ENCODE measurements at places on chromosomes 3 and 15.

- DNase-seq, result peak; percentile 64
These were observed 1.1 kb upstream of the LPP start for GRCh38 chr3:188152660-188153436.

DNA sequence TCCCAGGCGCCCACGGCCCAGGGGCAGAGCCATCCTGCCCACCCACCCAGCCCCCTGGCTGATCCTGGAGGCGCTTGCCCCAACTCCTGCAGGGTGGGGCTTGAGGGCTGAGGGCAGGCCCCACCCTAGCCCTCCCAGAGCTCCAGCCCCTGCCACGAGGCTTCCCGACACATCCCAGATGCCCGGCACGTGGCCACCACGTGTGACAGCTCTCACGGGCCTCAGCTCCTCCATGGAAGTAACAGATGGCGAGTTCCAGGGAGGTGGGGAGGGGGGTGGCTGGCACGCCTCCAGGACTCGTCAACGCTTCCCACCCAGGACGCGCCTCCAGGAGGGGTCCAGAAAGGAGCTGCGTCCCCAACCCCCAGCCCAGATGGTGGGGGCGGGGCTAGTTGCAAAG, 29.1 kb downstream of the PLXND1 start:
- no peak for DNase-seq

- no peak for DNase-seq
These were observed 114.9 kb downstream of the ARRDC4 start for GRCh38 chr15:98075441-98075840.

GRCh38 chr3:58164906-58165821, 45.6 kb downstream of the DNASE1L3 start:
- no peak for DNase-seq

- DNase-seq, result no peak
These were observed 123.9 kb upstream of the NR2E3 start for GRCh38 chr15:71686221-71687050.

- DNase-seq, result no peak
These were observed at the start of gene IDH2 for GRCh38 chr15:90101969-90102890. IDH2 (minus strand) TSS chr15:90102468; CDS start chr15:90102390, 78 bp downstream.

GRCh38 chr3:192258721-192259120, 468.6 kb downstream of the FGF12 start:
- no peak for DNase-seq

GRCh38 chr3:94372026-94372425, 309.2 kb downstream of the NSUN3 start:
- DNase-seq, result no peak

DNA sequence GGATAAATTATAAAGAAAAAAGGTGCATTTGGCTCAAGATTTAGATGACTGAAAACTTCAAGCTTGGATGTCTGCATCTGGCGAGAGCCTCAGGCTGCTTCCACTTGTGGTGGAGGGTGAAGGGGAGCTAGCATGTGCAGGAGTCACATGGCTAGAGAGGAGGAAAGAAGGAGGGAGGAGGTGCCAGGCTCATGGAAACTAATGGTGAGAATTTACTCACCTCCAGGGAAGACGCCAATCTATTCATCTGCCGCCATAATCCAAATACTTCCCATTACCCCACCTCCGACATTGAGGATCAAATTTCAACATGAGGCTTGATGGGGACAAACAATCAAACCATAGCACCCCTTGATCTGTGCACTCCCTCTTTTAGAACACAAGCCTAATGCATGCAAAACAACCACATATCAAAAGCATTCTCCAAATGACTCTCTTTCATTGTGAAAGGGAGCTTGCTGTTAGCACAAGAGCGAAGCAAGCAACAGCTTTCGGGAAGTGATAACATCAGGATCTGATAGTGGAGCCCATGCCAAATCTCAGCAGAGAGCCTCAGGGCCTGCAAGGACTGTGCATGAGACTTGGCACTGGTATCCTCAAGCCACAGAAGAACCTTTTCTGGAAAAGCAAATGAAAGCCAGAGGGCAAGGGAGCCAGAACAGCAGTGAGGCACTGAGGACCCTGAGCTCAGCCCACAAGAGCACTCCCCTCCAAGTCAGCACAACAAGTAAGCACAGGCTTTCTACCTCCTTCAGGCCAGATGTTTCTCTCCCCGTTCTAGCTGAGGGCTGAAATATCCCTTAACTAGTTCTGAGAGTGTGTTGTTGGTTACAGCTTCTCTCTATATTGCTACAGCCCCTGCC, 50.2 kb upstream of the THBS1 start:
- no peak for DNase-seq

DNA sequence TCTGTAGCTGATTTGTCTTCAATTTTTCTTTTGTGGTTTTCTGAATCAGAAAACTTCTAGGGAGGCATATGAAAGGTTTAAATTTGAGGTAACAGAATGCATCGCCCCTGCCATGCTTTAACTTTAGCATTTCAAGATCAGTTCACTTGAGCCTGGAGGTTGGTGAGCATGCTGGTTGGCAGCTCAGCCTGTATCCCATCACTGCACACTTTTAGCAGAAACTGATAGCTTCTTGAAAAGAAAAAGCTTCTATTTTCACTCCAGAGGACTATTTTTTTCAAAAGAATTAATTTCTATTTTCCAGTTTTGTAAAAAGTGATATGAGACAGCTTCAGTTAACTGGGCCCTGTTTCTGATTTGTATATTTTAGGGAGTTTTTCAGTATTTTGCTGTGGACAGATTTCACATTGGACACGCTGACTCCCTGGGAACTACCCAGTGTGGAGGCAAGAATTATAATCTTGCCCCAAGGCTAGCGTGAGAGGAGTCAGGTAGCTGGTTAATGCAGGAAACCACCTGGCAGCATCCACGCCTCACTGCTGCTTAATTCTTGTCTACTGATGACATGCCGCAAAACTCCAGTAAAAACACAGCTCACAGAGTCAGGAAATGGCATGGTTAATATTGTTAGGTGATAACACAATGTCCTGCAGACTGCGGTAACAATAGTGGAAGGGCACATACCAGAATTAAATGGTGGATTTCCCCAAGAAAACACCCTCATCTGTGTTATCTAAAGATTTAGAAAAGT, 71.4 kb downstream of the DUT start:
- DNase-seq, result no peak

GRCh38 chr3:128804811-128805155, 74.6 kb upstream of the ACAD9 start:
- DNase-seq, result no peak

DNA sequence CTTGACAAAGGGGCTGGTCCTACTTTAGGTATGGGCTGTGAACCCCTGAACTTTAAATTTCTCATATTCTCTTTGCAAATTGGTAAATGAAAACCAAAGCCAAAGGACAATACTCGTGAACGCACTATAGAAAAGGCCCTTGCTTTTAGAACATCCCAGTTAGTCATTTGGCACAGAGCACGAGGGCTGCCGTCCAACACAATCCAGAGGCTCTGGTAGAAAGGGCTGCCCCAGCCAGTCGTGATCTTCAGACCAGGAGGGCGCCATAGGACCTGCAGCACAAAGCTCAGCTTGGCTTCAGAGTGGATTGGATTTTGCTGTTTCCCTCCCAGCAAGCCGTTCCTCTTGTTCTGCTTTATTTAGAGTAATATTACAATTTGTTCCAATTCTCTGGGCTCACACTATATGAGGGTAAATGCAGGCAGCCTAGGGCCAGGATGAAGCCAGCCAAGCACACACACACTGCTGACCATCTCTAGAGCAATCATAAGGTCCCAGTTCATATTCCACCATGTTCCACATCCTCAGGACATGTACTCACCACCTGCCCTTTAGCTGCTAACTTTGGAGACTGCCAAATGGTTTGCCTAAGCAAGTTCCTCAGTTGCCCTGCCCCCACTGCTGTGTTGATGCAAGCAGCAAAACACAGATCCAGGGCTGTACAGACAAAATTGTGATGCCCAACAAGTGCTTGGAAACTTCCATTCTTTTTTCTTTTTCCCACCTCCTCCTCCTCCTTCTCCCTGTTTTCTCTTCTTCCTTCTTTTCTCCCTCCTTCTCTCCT, 6.0 kb upstream of the BFSP2 start:
- DNase-seq, result no peak

GRCh38 chr3:128849911-128850455, 29.4 kb upstream of the ACAD9 start:
- DNase-seq, result no peak

DNA sequence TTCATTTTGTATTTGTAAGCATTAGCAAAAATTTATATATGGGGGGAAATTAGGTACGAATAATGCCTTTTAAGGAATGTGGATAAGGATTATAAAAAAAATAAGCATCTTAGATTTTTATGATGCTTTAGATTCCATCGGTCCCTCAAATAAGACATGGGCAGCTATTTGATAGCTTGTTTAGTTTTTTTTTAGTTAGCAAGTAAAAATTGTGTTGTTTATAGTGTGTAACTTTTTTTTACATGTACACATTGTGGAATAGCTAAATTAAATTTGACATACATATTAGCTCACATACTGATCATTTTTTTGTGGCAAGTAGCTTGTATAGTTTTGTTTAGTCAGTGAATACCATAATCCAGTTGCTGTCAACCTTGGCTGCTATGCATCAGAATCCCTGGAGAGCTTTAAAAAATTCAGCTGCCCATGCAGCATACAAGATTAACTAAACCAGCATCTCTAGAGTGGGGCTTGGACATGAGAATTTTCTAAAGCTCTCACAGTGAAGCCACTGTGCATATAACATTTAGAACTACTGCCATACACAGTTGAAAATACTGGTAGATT, 53.9 kb downstream of the TMOD3 start:
- no peak for DNase-seq

DNA sequence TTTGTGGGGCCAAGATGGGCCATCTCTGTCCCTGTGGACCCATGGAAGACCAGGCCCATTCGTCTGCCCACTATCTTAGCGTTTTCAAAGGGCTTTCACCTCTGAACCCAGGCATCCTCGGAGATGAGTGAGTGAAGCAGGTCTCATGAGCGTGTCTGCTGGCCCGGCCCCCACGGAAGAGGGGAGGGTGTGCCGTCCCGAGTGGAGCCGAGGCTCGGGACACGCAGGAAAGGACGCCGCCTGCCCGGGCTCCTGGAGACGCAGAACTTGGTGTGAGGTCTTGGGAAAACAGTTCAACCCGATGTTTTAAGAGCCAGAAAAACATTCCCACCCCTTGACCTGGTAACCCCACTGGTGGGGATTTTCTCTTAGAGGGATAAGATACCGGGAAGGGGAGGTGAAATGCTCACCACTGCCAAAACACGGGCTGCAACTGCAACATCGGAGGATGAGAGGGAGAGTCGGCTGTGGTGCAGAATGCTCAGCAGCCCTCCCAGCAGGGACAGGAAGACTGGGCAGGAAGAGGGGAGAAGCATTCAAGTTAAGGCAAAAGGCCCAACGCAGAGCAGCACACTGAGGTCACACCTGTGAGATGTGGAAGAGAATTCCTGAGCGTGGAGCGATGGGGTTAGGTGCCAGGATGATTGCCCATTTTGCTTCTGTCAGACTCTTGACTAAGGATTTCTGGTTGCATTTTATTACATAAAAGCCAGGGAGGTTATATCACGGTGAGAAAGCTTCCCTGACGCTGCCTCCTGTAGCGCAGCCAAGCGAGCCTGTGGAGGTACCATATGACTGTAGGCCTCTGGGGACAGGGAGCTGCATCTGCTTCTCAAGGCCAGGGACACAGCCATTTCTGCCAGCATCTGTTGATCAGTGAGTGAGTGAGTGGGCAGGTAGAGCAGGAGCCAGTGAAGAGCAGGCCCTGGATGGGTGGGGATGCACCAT, 14.1 kb upstream of the STAB1 start:
- no peak for DNase-seq

- DNase-seq, result no peak
These were observed 27.9 kb upstream of the RTP1 start for GRCh38 chr3:187169231-187169960.

GRCh38 chr3:86771741-86772512, 219.0 kb downstream of the VGLL3 start:
- no peak for DNase-seq

- no peak for DNase-seq
These were observed 76.5 kb downstream of the CD200R1L start for GRCh38 chr3:112770032-112770626.

- DNase-seq, result no peak
These were observed 431.3 kb upstream of the MDFIC2 start for GRCh38 chr3:70743754-70744153.

- DNase-seq, result no peak
These were observed 26.9 kb downstream of the GASK1A start for GRCh38 chr3:43005981-43006380.

DNA sequence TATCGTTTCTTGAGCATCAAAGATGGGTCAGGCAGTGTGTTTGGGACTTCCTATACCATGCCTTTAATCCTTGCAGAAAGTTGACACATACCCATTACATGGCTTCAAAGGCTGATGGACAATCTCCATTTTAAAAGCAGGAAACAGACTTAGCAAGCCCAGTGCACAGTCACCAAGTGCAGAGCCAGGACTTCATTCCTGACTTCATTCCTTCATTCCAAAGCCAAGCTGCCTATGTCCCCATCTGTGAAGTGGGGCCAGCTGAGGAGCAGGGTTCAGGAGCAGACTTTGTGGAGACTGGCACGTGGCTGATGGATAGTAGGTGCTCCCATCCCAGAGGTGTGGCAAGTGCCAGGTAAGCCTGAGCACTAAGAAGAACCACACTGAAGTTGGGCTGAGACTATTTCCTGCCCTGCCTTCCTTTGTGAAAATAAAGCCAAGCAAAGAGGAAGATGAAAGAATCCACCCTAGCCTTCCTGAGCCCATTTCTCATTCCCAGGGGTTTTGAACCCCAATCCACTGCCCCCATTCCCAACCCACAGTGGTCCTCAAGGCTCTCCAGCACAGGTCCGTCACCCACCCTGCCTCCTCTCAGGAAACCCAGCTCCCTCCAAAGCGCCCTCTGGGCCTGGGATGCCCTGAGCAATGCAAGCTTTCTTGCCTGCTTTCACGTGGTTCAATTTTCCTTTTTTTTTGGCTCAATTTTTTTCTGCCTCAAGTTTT, 1.8 kb downstream of the CX3CR1 start:
- no peak for DNase-seq

- no peak for DNase-seq
These were observed at the start of gene PLCB2 for GRCh38 chr15:40307421-40308211. PLCB2 (minus strand) TSS chr15:40307935; CDS start chr15:40307672, 263 bp downstream.

DNA sequence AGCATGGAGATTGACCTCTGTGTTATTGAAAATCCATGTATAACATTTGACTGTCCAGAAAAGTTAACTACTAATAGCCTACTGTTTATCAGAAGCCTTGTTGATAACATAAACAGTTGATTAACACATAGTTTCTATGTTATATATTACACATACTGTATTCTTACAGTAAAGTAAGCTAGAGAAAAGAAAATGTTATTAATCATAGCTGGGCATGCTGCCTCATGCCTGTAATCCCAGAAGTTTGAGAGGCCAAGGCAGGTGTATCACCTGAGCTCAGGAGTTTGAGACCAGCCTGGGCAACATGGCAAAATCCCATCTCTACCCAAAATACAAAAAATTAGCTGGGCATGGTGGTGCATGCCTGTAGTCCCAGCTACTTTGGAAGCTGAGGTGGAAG, 163.3 kb downstream of the EPHA6 start:
- no peak for DNase-seq

GRCh38 chr3:50714946-50715345, 40.2 kb downstream of the DOCK3 start:
- DNase-seq, result no peak

DNA sequence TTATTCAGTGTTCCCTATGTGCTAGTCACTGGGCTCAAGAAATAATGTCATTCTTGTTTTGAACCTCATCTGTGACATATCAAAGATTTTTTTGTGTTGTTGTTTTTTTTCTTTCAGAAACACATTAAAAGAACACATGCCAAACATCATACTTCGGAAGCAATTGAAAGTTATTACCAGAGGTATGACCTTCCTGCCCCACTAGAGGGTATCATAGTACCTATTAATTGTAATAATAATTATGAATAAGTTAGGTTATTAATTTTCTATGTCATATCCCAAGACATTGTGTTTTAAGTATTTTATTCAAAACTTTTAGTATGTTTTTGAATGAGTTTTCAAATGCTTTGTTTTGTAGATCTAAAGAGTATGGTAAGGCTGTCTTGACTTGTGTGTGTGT, 65.7 kb downstream of the CDIN1 start:
- DNase-seq, result no peak

All from H1 (cell line).